ENCODE measurements at places on chromosomes 2 and 18.
A peak's percentile ranks its signal among the peaks of the same experiment; 100 is the strongest.

- no peak for DNase-seq
These were observed 265.9 kb downstream of the NRXN1 start for GRCh38 chr2:50766058-50766457.

GRCh38 chr18:23884681-23885375 lies 129.7 kb upstream of the TTC39C start:
- no peak for DNase-seq

GRCh38 chr18:55310044-55310676 lies 277.8 kb downstream of the TCF4 start:
- no peak for DNase-seq

- DNase-seq = no peak
These were observed 60.4 kb downstream of the DYSF start for GRCh38 chr2:71513721-71514120.

DNA sequence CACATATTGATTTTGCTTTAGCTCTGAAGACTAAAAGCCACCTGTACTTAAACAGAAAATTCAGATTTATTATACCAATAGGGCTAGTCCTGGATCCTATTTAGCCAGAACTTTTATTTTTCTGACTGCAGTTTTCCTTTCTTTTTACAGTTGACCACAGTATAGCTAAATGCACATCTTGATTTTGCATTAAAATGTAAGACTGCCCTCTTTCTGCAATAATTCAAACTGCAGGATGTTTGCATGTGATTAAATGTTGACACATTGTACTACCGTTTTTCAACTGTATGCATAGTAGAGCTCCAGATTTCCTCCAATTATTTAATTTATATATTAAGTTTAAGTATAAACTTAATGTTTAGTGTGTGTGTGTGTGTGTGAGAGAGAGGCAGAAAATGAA lies 1262.9 kb downstream of the SUCLG1 start:
- DNase-seq = no peak

DNA sequence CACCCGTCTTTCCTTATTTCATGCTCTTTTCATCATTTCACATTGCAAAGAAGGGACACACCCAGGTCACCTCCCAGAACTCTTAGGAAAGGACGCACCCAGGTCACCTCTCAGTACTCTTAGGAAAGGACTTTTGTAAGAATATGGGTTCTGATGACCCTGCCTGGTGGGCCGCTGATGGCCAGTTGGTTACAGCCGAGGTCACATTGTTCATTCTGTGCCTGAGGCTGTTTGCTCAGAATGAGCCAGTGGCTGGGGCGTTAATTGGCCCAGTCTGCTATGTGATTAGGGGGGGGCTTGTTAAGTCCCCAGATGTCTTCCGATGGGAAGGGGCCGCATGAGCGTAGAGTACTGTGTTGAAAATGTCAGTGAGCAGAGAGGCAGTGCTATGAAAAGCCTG lies 9.4 kb downstream of the MLPH start:
- DNase-seq = no peak

DNA sequence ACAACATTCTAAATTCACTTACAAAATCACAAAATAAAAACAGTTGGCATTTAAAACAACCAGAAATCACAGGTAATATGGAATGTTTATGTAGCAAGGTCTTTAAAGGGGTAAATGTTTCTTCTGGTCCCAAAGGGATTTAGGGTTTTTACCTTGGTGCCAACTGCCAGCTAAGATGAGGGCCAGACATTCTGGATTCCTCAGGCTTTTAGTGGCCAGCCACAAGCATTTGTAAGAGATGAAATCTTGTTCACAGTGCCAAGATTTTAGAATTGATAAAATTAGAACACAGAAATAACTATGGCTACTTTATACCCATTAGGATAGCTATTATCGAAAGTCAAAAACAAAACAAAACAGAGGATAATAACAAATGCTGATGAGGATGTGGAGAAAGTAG lies 60.4 kb upstream of the CDKL4 start:
- DNase-seq = no peak

GRCh38 chr18:22974001-22974400 lies 40.9 kb downstream of the RBBP8 start:
- no peak for DNase-seq

DNA sequence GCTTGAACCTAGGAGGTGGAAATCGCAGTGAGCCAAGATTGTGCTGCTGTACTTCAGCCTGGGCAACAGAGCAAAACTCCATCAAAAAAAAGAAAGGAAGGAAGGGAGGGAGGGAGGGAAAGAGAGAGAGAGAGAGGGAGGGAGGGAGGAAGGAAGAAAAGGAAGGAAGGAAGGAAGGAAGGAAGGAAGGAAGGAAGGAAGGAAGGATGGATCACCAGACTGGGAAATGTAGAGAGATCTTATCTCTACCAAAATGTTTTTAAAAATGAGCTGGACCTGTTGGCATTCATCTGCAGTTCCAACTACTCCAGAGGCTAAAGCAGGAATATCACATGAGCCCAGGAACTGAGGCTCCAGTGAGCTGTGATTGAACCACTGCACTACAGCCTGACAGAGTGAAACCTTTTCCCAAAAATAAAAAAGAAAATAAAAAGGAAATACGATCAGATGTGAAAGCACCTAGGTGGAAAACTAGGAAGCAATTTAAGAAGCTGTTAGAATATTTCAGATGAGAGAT lies 239.4 kb downstream of the CDH7 start:
- DNase-seq = no peak

GRCh38 chr2:64212801-64213321 lies 68.6 kb upstream of the PELI1 start:
- no peak for DNase-seq

- DNase-seq = no peak
These were observed 289.2 kb upstream of the CCDC68 start for GRCh38 chr18:55248495-55248894.

GRCh38 chr2:20661421-20662307 lies 5.3 kb upstream of the GDF7 start:
- peak; percentile 44 for DNase-seq

DNA sequence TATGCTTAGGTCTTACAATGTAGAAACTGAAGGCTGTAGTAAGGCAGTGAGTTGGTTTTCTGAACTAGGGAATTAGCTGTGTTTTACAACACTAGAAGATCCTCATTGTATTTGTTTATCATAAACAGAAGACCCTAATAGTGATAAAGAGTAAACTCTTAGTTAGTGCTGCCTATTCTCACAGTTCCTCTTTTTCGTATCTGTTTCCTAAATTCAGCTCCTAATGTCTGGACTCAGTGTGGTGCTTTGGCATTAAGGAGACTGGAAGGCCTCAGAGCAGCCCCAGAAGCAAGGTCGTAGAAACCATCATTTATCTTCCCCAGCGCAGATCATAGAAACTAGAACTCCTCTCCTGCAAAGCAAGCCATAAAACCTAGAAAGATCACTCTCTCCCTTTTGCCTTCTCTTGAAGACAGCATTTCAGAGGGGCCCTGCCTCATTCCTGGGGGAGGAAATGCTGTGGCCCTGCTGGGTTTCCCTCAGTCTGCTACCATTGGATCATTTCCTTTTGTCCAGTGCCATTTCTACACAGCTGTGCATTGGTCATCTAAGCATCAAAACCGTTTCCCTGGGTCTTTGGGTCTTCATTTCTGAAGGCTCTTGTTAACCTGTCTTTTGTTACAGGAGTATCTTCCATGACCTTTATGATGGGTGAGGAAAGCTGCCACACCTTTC lies 4.7 kb downstream of the ACP1 start:
- DNase-seq = no peak

- DNase-seq = no peak
These were observed 16.1 kb downstream of the MAPRE3 start for GRCh38 chr2:26986576-26986975.

GRCh38 chr18:45834306-45834705 lies 8.8 kb downstream of the SIGLEC15 start:
- DNase-seq = no peak

GRCh38 chr2:217943446-217944321 lies 59.1 kb downstream of the TNS1 start:
- DNase-seq = no peak

DNA sequence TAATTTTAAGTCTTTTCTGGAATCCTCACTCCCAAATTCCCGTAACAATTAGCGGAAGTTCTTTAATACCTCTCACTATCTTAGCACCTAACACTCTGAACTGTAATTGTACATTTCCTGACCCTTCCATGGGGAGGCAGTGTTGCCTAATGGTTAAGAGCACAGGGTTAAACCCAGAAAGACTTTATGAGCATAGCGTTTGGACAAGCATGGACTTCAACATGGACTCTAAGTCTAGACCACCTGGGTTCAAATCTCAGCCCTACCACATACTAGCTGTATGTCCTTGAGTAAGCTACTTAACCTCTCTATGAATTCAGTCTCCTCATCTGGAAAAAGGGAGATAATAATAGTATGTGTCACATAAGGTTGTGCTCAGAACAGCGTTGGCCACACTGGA lies 13.0 kb downstream of the ANTXR1 start:
- DNase-seq = no peak

DNA sequence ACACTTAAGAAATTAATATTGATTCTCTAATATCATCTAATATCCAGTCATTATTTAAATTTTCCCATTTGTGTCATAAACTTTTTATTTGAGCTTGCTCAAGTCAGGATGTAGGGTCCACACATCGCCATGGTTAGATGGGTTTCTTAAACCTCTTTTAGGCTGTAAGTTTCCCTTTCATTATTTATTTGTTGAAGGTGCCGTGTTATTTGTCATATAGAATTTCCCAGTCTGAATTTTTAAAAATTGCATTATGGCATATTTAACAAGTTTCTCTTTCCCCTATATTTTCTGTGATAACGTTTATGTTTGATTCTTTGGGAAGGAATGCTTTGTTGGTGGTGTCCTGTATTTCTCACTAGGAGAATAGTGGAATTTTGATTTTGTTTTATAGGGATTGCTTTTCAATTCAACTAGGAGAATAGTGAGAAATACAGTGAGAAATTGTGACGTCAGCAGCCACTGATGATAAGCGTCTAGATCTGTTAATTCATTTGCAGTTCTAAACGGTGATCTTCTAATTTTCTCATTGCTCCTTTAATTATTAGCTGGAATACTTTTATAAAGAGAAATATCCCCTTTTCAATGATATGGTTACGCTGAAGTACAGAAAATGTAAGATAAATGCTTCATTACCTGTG lies 44.6 kb upstream of the AAK1 start:
- no peak for DNase-seq

- no peak for DNase-seq
These were observed 22.6 kb downstream of the ADD2 start for GRCh38 chr2:70745276-70745825.

- no peak for DNase-seq
These were observed 15.8 kb upstream of the ATOH8 start for GRCh38 chr2:85737961-85738360.

DNA sequence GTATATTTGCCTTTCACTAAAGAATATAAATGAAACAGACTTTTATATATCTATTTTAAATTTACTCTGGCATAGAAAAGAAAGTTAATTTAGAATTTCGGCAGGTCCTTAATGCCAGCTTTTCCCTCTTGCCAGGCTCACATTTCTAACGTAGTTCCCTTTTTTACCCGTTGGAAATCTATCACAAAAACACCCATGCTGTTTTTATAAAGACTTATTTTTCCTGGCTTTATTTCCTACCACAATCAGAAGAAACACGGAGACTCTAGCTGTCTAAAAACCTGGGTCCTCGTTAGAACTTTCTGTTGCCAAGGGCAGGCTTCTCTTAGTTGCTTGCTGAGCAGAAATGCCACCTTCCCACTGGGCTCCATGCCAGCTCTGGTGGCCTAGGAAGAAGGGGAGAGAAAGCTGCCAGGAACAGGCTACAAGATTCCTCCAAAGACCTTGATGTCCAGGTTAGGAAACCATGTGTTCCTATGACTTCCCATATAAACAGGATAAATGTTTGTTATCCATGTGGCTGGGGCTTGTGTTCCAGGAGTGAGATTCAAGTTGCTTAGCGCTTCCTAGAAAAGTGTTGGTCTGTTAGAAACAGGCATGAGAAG lies 17.8 kb upstream of the TMEM18 start:
- DNase-seq = no peak

GRCh38 chr2:143759455-143759854 lies 630.2 kb downstream of the ARHGAP15 start:
- DNase-seq = no peak

DNA sequence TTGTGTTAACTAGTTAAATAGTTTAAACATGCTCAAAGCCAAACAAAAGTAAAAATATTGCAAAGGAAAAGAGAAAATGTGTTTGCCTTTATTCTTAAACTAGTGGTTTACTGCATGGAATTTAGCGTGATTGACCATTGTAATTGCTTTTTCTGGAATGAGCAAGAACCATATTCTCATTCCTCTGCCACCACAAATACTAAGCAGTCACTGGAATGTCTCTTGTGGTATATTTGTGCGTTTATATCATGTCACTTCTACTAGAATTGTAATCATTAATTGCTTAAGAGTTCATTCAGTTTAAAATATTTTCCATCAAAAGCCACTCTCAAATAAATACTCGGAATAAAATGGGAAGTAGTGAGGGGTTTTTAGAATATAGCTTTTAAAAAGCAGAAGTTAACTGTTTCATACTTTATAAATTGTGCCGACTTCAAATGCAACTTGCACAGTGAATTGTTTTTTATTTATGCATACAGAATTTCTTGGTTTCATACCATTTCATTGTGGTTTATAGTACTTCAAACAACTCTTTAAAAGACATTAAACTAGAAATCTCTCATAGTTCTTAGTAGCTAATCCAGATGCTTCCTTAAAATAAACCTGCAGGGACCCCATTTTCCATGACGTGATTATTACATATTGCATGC lies 288.1 kb downstream of the EPHA4 start:
- DNase-seq = no peak

DNA sequence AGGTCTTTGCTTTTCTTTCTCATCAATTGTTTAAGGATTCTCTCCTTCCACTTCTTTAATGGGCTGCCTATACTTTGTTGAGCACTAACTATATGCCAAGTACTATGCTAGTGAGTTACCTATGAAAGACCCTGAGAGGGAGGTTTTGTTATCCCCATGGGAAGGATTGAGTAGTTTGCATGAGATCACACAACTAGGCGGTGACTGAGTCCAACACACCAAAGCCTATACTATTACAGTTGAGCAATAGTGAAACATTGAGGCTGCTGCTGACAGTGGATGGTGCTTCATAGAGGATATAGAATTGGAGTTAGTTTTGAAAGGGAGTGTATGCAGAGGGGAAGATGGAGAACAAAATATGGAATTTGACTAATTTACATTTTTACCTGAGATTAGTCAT lies 15.8 kb downstream of the NABP1 start:
- DNase-seq = no peak

GRCh38 chr2:229342376-229342775 lies 71.3 kb upstream of the PID1 start:
- no peak for DNase-seq

Data from activated T-helper 1 cell treated with Interleukin-2 at 50 U/mL for 16 hours (primary cell).